ENCODE measurements at places on chromosomes 2 and 18.

GRCh38 chr18:6021306-6022073 is 126.2 kb upstream of the TMEM200C start:
- DNase-seq = no peak

DNA sequence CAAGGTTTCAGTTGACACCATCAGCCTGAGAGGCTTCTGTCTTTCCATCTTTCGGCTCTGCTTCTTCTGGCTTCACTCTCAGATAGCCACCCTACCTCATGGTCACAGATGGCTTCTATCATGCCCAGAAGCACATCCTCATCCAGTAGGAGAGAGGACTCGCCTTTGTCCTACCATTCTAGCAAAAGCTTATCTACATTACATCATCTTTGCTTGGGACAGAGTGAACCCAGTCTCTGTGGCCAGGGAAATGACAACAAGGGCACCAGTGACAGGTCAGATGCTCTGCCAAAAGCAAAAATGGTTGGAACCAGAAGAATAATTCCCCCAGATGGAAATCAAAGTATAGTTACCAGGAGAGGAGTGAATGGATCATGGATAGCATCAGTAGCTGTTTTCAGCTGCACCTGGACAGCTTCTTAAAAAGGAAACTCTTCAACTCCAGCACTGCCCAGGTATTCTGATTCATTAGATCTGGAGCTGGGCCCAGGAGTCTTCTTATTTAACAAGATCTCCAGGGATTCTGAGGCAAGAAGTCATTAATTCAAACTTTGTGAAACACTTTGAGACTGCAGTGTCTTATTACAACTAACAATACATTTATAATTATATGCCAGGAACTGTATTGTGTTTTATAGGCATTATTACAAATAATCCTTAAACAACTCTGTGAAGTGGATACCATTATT is 257.7 kb upstream of the UBE2E3 start:
- no peak for DNase-seq

GRCh38 chr2:233013027-233013461 is at the start of gene NGEF:
TSS of gene NGEF (minus strand) at chr2:233013256. CDS start at chr2:232974890, 38,366 bp downstream.
- DNase-seq = no peak

- no peak for DNase-seq
Measured at GRCh38 chr2:231674587-231675338, 33.6 kb upstream of the PTMA start.

- no peak for DNase-seq
Measured at GRCh38 chr2:33670392-33670937, 71.4 kb upstream of the FAM98A start.

GRCh38 chr2:49175831-49176230 is 21.5 kb upstream of the FSHR start:
- DNase-seq = no peak

DNA sequence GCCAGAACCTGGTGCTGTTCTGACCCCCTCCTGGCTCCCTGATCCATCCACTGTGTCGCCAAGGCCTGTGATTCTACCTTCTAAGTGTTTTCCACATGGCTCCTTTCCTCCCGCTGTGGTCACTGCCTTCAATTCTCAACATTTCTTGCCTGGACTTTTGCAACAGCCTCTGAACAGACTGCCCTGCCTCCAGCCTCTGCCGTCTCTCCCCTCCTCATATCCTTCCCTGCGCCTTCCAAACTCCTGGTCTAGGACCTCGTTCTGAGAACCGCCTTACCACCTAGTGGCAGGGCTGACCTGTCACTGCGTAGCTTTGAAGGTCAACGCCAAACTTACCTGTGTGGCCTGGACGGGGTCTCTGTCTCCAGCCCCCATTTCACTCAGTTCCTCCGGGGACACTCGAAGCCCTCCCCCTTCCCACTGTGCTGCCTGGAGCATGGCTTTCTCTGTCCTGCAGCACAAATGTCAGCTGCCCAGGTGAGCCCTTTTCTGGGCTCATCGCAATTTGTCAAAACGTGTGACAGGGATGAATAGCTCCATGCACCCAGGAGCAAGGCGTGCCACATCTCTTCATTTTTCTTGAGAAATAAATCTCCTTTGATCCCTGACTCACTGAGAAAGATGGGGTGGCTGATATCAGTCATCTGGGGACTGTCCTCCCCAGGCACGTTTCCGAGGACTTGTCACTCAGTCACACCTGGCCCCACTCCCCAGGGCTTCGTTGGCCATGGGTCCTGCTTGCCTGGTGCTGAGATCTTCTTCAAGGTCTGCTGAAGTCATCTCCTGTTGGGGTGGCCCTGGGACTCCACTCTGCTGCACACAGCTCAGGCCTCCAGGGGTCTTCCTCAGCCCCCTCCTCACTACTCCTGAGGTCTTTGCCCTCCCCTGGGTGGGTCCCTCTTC is 46.7 kb downstream of the LDLRAD4 start:
- no peak for DNase-seq

GRCh38 chr2:227267410-227268115 is 57.5 kb upstream of the MFF start:
- DNase-seq = no peak

Measured in GM12864 (cell line).